Lower leg skin (tissue), 4 donors: ENCODE measurements at places on chromosomes 1 and 21.

GRCh38 chr1:162716123-162716522 is 74.4 kb upstream of the HSD17B7 start:
- DNase-seq, result no peak

DNA sequence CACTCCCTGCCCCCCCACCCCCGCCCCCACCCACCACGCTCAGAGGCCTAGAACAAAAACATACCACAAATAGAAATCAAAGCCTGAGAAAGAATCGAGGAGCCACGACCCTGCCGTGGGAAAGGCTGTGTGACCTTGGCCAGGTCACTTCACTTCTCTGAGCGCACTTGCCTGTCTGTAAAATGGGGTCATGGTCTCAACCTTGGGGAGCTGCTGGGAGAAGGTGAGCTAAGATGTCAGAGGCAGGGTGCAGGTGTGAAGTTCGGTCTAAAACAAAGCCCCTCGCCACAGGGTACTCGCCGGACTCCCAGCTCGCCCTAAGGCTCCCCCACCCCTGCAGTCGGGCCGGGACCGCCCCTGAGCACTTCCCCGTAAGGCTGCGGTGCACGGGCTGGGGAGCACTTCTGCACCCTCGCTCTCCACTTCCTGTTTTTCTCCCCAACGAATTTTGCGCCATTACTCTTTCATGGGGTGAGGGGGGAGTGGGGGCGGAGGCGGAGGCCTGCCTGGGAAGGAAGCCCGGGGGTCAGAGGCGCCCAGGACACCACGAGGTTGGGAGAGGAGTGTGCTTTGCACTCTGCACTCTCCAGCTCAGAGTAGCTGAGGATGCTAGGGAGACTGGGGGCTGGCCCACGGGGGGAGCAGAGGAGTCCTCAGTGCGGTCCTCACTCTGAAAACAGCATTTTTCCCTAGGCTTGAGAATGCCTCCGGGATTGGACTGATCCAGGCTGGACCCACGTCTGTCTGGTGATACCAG is 21.9 kb upstream of the PIK3CD start:
- DNase-seq, result peak; percentile 56

GRCh38 chr1:53525595-53525994 is 66.4 kb downstream of the DMRTB1 start:
- no peak for DNase-seq

GRCh38 chr1:93111561-93111960 is 32.5 kb downstream of the MTF2 start:
- DNase-seq, result no peak

DNA sequence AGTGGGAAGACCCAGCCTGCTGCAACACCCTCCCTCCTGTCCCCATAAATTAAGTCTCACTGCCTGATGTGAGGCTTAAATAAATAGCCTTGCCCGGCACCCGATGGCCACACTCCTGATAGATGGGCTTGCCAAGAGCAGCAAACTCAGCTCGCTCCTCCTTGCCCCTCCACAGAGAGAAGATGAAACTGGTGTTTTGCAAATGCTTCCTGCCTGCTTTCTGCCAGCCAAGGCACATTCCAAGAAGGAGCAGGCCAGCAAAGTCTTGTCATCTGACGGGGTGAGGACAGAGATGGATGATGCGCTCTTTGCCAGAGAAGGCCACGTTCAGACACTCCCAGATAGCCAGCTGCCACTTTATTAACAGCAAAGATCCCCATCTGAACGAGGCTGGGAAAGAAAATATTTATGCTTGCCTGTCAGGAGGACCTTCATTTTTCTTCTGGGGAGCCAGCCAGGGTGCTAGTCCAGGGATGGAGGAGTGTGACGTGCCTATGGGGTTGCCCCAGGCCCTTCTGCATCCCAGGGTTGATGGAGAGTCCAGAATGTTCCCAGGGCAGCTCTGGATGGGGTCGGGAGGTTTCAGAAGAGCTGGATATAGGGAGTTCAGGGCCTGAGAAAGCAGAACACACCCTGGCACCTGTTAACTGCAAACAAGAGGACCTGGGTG is 265.4 kb downstream of the FOXD2 start:
- DNase-seq, result peak; percentile 88

DNA sequence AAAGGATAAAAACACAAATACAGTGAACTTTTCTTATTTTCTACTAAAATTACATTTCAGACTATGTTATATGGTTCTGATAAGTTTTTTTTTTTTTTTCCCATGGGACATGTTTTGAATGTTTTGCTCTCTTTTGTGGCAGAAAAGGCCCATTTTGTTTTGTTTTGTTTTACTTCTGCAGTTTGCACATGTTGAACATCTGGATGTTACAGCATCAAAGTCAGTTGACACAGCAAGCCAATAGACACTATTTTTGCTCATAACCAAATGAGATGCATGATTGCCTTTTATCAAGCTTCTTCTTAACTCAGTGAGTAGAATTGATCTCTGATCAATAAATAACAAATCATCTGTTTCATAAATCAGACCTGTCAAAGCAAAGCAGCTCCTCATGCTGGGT is 904.2 kb downstream of the ADGRL2 start:
- no peak for DNase-seq

- DNase-seq, result no peak
Observed at GRCh38 chr1:92441316-92441696, 45.4 kb downstream of the GFI1 start.
